ENCODE measurements at places on chromosomes 5 and 9.
A peak's percentile ranks its signal among the peaks of the same experiment; 100 is the strongest.

DNA sequence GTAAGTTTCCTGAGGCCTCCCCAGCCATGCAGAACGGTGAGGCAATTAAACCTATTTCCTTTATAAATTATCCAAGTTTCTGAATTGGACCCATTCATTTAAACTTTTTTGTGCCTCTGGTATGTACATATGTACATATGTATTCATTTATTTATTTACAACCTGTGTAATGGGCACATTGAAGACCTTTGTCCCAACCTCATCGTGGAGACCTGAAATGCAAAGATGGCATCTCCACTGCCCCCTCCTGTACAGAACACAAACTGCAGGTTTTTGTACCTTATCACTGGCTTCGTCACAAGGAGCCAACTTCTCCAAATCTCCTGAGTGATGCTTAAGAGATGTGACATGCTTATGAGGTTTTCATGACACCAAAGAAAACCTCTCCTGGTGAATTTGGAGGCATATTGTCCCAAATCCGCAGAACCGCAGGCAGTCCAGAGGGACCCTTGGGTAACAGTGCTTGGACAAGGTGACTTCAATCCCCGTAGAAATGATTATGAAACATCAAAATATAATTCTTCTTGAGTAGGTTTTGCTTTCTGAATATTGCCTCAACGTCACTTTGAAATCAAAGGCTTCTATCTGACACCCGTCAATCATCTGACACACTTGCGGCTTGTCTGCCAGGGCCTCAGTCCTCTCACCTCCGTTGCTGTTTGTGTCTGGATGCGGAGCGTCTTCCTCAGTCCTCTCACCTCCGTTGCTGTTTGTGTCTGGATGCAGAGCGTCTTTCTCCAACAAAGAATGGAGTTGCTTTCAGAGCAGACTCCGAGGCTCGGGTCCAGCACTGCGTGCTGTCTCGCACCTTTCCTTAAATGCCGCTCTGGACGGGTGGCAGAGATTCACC lies 135.0 kb upstream of the IRX4 start:
- no peak for DNase-seq

- DNase-seq = no peak
These were observed 86.1 kb downstream of the ARHGAP26 start for GRCh38 chr5:142856269-142856782.

DNA sequence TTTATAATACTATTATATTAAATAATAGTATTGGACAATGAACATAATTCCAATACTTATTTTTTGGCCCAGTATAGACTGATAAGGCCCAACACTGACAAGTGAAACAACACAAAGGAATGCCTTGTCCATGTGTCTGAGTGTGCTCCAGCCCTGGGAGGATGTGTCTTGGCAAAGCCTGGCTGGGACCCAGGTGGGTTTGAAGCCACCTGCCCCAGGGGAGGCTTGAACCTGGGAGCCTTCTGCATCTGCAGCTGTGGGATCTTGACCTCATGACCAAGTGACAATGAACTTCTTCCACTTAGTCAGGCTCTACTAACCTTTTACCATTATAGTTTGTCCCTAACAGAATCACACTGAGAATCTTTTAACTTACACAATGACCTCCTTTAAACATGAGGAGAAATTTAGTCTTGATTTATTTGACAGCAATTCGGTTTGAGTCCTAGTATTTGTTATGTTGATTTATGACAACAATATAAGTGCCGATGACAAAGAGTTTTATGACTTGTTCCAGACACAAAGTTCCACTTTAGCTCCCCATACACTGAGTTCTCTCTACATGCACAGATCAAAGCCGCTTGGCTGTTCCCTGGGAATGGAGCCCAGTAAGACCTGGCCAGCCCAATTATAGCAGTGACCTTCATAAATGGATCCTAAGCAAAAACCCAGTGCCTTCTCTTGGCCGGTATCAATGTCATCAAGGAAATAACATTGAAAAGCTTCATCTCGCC lies 294.5 kb downstream of the CTNND2 start:
- no peak for DNase-seq

GRCh38 chr5:54551926-54552325 lies 34.4 kb downstream of the SNX18 start:
- no peak for DNase-seq

- DNase-seq = no peak
These were observed 128.5 kb upstream of the STC2 start for GRCh38 chr5:173456751-173457171.

DNA sequence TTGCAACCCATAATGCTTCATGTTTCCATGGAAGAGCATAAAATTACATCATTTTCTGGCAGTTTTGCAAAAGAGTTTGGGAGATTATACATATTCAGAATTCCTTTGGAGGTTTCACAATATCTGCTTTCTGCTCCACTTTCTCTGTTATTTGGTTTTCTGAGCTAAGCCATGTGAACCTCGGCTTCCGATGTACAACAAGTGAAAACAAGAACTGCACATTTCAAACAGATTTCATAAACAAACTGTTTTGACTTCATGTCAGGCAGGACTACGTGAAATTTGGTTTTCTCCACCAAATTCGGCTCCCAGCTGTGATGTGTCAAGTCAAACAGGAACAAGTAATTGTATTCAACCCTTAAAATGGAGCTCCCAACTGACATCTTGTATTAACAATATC lies 609.8 kb downstream of the IRX1 start:
- DNase-seq = no peak

GRCh38 chr5:140049205-140049604 lies 6.1 kb upstream of the NRG2 start:
- DNase-seq = no peak

DNA sequence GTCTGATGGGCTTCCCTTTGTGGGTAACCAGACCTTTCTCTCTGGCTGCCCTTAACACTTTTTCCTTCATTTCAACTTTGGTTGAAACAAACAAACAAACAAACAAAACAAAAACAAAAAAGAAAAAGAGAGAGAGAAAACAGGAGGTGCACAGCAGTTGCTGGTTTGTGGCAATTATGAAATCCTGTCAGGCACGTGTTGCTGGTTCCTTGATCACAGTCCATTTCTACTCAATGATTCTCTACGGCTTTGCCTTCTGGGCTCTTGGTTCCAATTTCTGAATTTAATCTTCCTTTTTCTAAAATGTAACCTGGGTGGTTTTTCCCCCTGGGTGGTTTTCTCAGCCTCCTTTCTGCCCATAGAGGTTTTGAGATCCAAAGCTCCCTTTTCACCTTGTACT lies 17.8 kb upstream of the PANK3 start:
- no peak for DNase-seq

DNA sequence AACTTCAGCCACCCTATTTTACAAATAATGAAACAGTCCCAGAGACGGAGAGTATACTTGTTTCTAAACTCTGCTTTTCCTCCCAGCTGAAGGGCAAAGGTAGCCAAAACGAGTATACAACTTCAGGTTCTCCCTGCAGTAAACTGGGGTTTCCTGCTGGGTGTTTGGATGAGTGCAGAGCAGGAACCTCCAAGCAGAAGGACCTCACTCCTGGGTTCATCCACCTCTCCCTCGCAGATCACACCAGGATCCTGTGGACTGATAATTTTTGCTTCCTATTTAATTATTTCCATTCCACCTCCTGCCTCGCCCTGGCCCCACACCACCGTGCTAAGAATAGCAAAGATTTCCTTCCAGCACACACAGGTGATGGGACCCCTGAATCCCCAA lies 2.0 kb upstream of the FOXB2 start:
- DNase-seq = no peak

GRCh38 chr9:87973122-87973521 lies 1.2 kb downstream of the CDK20 start:
- DNase-seq = peak; percentile 5

- peak; percentile 48 for DNase-seq
These were observed 3.0 kb upstream of the UBE2R2 start for GRCh38 chr9:33813712-33814641.

GRCh38 chr5:130017173-130017572 lies 112.9 kb downstream of the CHSY3 start:
- no peak for DNase-seq

DNA sequence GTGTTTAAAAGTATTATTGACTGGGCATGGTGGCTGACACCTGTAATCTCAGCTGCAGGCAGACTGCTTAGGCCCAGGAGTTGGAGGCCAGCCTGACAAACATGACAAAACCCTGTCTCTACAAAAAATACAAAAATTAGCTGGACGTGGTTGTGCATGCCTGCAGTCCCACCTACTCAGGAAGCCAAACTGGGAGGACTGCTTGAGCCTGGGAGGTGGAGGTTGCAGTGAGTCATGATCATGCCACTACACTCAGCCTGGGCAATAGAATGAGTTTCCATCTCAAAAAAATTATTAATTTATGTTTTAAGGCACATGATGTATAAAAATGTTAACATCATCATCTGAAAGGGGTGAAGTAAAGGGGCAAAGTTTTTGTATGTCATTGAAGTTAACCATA lies 49.7 kb upstream of the FNIP1 start:
- DNase-seq = no peak

GRCh38 chr9:14270358-14271092 lies 43.4 kb downstream of the NFIB start:
- DNase-seq = no peak

GRCh38 chr9:76886318-76886717 lies 19.6 kb downstream of the PRUNE2 start:
- DNase-seq = no peak

DNA sequence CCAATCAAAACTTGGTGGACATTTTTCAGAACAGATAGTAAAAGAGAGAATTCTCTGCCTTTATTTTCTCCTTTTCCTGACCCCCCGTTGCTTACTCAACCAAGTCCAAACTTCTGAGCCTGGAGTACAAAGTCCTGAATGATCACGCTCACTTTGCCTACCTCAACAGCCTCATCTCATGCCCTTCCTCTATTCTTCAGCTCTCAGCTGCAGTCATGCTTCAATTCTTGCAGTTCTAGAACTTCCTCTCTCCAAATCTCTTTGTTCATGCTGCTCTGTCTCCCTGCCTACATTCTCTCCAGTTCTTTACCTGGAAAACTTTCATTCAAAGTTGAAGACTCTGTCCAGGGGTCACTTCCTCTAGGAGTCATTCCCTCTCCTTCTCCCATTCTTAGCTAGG lies 398.5 kb upstream of the SLC24A2 start:
- DNase-seq = no peak

GRCh38 chr9:113648586-113648985 lies 185.1 kb downstream of the RGS3 start:
- no peak for DNase-seq

DNA sequence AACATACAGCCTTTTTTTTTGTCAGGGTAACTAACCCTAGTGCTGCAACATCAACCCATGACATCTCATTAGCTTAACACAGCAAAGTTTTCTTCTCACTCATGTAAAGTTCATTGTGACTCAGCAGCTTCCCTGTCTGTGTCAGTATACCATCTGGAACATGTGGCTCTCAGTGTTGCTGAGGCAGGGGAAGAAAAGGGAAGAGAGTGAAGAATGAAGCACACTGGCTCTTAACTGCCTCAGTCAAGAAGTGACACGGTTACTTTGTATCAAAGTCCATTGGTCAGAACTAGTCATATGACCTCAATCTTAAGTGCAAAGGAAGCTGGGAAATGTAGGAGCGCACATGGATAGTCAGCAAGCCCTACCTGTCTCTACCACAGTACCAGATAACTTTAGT lies 185.0 kb upstream of the ELL2 start:
- DNase-seq = peak; percentile 39

DNA sequence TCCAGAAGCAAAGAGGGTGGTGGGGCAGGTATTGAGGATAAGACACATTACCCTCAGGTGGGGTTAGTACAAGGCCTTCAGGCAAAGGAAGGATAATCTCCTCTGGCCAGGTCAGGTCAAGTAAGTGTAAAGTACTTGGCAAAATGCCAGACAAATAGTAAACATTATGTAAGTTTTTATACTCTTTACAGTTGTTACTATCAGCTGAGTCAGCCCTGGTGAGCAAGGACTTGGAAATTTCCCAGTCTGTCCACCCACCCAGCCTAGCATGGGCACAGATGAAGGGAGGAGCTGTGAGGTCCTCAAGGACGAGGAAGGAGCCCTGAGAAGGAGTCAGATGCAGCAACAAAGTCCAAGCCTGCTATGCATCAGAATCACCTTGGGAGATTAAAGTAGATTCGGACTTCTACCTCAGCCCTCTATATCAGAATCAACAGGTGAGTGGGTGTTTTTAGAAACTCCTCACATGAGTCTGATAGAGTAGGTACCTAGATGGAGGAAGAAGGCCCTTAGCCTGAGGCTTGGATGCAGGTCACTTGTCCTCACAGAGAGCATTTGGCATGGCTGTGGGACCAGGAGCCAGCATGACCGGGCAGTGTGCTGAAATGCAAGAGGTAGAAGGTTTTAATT lies 50.2 kb upstream of the BARX1 start:
- DNase-seq = peak; percentile 92

DNA sequence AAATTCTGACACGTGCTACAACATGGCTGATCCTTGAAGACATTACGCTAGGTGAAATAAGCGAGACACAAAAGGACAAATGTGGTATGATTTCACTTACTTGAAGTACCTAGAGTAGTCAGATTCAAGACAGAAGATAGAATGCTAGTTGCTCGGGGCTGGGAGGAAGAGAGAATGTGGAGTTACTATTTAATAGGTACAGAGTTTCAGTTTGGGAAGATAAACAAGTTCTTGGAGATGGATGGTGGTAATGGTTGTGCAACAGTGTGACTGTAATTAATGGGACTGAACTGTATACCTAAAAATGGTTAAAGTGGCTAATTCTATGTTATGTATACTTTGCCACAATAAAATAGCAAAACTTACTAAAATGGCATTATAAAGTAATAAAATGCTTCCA lies 34.4 kb downstream of the PAM start:
- DNase-seq = no peak

DNA sequence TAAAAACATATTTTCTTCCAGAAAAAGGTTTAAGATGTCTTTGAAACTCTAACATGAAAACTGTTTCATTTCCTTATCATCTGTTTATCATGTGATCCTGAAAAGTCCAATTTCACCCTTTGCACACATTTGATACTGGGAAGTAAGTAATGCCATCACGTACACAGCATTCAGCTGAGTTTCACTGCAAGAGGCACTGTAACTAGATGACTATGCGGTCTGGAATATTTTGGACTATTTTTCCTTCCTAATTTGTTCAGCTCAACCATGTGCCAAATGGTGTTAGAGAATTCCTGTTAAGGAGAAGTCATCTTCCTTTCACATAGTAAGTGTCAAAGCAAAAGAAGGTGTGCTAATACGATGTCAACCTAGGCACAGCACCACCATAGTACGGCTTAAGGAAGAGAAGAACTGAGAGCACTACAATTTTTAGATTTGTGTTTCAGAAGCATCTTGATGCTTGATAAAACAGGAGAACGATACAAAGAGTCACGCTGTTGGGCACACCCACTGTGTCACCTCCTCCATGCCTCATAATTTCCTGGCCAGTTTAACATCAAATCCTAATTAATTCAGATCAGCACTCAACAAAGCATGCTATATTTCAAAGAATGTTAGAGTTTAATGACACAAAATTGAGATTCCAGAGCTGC lies 77.5 kb downstream of the GNAQ start:
- DNase-seq = no peak

GRCh38 chr9:77809552-77809951 lies 161.4 kb upstream of the GNA14 start:
- no peak for DNase-seq

All from RWPE1 (cell line).